ENCODE measurements at places on chromosomes 12 and 14. TPM values are rescaled to one million over a fixed set of nuclear protein-coding genes. Genes with fewer than 3 reads are reported as not detected.

- no peak for DNase-seq
Measured at GRCh38 chr14:83120187-83120586, 1586.5 kb upstream of the SEL1L start.

TAS2R13 gene
- total RNA-seq: 0.39 TPM

GLT8D2 gene
- total RNA-seq: 0.54 TPM

IFNG-AS1 gene
- not detected for total RNA-seq

DNA sequence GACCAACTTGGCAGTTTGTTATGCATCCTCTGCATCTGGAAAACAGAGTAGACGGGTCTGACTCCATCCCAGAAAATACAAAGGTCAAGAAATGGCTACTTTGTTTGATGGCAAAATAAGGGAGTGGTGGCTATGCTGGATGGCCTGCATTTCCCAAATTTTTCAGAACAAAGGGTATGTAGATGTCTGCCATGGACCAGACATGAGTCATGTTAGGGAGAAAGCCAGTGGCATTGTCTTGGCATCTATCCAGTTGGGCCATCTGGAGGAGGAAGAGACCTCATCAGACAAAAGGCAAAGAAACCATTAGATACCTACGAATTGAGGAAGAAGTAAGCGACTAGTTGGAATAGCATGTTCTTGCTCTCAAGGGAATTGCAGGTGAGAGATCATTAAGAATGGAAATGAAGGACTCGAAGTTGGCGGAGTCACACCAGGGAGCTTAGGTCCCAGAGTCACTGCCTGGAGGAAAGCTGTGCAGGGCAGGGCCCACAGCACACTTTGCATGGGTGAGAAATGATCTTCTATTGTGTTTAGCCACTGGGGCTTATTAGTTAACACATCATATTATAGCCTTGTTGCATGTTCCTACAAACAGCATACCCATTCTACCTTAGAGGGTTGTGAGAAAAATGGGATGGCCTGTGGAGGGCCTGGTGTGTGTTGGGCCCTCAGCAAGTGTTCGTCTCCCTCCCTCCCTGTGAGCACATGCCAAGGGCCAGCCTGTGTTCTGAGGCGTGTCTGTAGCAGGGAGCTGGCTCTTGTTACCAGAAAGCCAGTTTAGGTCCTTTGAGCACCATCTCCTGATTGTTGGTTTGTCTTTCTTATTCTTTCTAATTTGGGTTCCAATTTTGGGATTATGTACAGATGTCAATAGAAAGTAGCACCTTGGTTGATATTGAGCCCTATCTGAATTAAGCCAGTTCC, 119.4 kb downstream of the KTN1 start:
- no peak for DNase-seq

DNA sequence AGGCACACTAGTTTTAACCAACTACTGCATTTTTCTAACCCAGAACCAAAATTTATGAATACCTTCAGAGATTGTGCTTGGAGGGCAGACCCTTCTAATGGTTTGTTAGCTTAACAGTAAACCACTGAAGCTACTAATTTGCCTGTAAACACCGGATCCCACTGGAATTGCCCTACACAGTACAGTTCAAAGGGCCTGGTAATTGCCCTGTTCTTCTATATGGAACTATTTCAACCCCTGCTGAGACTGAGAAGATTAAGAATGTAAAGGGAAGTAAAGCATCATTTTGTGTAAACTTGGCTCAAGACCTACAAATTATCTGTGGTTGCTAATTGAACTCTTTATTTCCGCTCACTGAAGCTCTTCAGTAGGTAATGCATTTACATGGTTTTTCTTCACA, 468.1 kb downstream of the NPAS3 start:
- no peak for DNase-seq

DNA sequence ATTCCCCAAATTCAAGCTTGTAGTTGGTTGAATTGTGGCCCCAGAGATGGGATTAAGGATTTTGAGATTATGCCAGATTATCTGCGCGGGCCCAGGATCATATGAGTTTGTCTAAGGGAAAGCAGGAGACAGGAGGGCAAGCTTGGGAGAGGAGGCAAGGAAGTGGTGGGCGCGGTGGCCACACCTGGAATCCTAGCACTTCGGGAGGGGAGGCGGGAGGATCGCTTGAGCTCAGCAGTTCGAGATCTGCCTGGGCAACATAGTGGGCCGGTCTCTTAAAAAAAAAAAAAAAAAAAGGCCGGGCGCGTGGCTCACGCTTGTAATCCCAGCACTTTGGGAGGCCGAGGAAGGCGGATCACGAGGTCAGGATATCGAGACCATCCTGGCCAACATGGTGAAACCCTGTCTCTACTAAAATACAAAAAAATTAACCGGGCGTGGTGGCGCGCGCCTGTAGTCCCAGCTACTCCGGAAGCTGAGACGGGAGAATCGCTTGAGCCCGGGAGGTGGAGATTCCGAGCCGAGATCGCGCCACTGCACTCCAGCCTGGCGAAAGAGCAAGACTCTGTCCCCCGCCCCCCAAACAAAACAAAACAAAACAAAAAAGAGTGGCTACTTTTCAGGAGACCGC, 881 bp upstream of the PUS1 start:
- DNase-seq: no peak

DNA sequence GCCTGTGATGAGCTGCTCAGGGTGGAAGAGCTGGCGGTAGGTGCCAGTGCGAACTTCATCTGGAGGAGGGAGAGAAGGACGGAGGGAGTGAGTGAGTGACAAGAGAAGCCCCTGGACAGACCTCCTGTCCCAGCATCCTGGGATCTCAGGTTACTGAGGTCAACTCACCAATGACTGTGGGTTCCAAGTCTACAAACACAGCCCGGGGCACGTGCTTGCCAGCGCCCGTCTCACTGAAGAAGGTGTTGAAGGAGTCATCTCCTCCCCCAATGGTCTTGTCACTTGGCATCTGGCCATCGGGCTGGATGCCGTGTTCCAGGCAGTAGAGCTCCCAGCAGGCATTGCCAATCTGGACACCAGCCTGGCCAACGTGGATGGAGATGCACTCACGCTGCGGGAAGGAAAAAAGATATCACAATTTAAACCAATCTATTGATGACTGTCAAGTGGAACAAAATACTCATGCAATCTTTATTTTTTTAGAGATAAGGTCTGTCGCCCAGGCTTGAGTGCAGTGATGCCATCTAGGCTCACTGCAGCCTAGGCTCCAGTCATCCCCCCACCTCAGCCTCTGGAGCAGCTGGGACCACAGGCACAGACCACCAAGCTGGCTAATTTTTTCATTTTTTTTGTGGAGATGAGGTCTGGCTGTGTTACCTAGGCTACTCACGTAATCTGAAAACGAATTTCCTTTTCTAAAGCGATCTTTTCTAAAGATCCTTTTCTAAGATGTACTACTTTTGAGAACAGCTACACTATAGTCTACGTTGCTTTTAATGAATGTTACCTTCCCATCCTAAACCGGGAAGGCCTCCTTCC, 1.7 kb downstream of the TUBA1B start:
- no peak for DNase-seq

DNA sequence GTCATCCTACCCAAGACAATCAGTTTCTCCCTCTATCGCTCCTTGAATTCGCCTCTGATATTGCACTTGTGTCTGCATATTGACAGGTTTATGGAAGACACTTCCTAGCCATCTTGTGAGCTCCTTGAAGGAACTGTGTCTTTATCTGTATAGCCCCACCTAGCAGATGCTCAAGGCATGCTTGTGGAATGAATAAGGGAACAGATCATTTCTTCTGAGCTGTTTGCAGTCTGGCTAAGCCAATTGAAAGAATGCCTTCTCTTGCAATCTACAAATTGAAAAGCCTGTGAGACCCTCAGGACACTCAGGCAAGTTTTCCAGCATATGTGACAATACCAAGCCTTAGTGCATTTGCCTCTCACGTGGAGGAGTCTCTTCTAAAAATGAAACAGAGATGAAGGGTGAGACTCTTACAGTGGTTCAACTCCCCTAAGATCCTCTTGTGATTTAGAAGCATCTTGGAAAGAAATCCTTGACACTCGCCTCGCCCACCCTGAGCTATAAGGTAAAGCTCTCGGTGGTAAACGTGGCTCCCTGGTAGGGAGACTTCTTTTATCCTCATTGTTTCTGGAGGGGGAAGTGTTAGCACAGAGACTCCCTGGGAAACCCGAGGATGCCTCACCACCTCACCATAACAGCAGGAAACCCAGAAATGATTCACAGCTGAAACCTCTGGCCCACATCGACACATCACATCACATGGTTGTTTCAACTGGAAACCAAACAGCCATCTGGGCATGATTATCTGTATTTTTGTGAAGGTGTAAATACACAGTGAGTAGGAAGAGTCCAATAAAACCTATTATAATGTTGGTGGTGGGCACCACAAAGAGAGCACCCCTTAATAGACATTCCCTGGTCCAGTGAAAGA, 112.3 kb upstream of the BCL2L14 start:
- no peak for DNase-seq

DNA sequence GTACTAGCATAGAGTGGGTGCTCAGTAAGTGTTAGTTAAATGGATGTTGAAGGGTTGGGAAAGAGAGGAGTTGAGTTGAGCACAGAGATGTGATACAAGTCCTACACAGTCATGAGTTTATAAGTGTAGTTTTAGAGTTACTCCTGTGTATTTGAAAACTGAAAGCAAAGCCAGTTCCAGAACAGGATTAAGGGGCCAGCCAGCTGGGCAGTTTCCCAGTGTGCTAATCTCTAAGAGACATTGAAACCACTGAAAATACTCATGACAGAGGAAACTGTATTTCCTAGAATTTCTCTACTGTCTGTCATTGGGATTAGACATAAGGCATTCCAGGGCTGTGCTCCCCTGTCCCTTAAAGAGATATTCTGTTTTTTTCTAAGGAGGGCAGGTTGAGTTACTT, 101.0 kb downstream of the DERA start:
- no peak for DNase-seq

DNA sequence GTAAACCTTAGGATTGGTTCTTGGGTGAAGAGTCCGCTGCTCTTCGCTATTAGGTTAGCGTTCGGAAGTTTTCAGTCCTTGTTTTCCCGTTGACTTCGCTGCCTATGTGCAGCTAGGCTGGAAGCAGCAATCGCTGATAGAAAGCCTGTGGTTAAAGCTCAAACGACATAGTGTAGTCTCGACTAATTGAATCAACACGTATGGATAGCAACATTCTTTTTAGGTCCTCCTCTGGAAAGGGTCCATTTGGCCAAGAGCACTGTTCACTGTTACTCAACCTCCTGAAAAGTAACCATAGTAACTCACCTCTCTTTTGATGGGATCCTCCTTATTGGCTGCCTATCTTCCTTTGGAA, 355.5 kb downstream of the SNAPC1 start:
- DNase-seq: no peak

DNA sequence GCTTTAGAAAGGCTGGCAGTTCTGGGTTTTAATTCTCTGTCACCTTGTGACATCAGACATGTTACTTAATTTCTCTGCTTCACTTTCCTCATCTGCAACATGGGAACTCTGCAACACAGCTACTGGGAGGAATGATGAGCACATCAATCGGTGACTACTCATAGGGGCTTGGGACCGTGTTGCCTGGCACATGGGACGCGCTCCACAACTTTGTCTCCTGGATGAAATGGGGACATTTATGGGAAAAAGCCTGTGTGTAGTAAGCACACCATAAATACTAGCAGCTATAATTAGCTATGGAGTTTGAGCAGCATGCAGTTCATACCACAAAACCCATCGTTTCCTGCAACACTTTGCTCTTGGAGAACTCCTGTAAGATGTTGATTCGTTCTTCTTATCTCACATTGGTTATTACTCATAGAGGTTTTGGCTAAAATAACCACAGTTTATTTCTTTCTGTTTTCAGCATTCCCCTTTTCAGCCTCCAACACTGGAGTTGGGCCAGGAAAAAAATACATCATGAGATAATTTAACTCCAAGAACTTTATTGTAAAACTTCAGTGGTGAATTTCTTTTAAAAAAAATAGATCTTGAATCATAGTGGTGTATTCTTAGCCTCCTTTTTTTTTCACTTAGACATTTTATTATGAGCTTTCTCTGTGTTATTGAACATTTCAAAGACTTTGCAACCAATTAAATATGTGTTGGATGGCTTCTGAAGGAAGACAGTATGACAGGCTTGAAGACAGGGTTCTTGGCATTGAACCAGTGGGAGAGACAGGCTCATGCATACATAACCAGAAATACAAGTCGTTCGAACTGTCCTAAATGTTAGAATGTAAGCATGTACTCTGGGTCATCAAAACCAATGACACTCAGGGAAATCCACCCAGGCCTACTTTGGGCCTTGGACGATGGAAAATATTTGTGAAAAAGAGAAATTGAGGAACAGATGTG, 72.7 kb downstream of the RIN3 start:
- no peak for DNase-seq

CLEC2A gene
- total RNA-seq: not detected

- no peak for DNase-seq
Measured at GRCh38 chr12:22334410-22335100, at the start of gene ST8SIA1. TSS of gene ST8SIA1 (minus strand) at chr12:22334707. CDS start at chr12:22334232, 475 bp downstream.

KRT2 gene
- total RNA-seq: 0.33 TPM

- DNase-seq: no peak
Measured at GRCh38 chr12:5244513-5244972, 187.4 kb upstream of the NTF3 start.

DNA sequence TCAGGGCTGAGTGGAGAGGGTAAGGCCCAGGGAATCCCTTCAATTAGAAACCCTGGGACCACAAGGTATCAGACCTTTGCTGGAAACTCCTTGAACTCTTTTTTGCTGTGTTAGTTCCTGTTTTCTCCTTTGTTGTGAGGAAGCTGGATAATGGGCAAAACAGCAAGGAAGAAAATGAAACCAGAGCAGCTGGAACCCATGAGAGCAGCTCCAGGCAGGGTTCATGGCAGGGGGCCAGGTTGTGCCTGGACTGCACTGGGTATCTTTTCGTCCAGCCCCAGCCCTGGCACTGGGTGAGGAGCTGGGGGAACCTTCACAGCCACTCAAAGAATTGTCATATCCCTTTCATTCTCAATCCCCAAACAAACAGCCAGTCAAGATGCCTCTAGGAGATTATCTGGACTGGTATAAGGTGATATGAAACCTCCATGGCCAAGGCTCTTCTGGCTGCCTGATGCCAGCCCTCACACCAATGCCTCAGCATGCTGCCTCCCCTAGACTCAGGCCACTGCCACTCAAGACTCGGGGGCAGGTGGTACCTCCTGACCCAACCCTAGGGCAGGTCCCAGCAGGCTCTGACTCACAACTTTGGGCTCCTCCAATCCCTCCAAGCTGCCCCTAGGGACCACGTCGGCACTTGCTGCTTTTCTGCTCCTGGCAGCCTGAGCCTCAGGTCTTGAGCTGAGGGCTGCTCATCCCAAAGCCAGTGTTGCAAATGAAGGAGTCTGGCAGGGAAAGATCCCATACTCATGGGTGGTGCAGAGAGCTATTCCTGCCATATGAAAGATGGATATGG, 16.5 kb downstream of the FAM186B start:
- DNase-seq: no peak

- no peak for DNase-seq
Measured at GRCh38 chr12:92866418-92866817, 62.7 kb downstream of the EEA1 start.

- no peak for DNase-seq
Measured at GRCh38 chr14:35808076-35808637, 938 bp downstream of the RALGAPA1 start.
